ENCODE measurements at places on chromosomes 7 and 10. TPM values are rescaled to one million over a fixed set of nuclear protein-coding genes. Genes with fewer than 3 reads are reported as not detected.

LIPF gene
- polyA plus RNA-seq = not detected

INMT gene
- polyA plus RNA-seq = 6.6 TPM

PBLD gene
- 1.2 TPM for polyA plus RNA-seq

VAX1 gene
- not detected for polyA plus RNA-seq

FXYD4 gene
- not detected for polyA plus RNA-seq

GSAP gene
- polyA plus RNA-seq = 7.5 TPM

RARRES2 gene
- polyA plus RNA-seq = 7.0 TPM

GPNMB gene
- polyA plus RNA-seq = 6.8 TPM

GRB10 gene
- 8.0 TPM for polyA plus RNA-seq

SEMA3D gene
- polyA plus RNA-seq = 5.7 TPM

DNA sequence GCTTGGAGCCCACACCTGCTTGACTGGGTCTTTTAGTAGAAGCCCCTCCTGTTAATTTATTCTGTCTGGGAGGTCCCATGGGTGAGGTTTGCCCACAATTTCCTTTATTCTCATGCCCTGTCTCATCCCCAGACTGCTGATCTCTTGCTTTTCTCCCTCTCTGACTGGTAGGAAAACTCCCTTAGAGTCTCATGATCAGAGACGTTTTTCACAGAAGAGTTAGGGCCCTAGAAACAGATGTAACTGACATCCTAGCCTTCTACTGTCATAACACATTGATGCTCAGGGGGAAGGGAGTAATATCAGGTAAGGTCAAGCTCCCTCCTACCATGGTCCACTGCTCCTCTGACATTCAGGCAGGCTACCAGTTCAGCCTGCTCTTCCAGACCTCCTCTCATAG, 43.7 kb upstream of the WASL start:
- no peak for DNase-seq

DNA sequence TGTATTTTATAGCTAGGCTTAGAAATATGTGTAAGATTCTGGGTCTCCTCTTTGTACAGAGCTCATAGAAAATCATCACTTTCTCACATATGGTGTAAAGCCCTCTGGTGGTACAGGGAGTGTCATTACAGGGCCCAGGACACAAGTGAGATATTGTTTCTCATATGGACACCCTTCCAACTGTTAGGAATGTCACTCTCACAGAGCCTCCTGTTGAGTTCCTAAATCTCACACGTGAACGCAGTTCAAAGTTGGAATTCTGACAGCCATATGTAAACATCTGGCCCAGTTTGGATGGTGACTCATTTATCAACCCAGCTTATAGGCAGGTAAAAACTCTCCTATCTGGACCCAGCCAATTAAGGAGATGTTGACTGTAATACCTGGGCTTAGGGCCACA, 35.4 kb upstream of the ZNF107 start:
- DNase-seq = no peak

DNA sequence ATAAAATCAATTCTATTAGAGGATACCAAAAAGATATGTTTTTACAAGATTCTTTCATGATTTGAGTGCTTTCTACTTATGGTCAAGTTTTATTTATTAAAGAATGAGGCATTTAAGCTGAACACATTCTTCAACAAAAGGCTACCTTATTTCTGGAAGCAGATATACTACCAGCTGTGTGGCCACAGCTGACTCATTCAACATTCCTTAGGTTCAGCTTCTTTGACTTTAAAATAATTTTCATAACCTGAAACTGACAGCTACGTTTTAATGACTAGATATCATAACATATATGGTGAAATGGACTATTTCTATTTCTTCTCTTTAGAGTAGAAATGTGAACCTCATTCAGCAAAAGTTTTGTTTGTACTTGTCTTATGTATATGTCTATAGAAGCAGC, 414.2 kb upstream of the SEMA3C start:
- DNase-seq = peak; percentile 16

- DNase-seq = no peak
These were observed 73.9 kb downstream of the PCGF5 start for GRCh38 chr10:91294134-91294906.

- no peak for DNase-seq
These were observed 32.0 kb upstream of the NRG3 start for GRCh38 chr10:81843042-81843441.

DNA sequence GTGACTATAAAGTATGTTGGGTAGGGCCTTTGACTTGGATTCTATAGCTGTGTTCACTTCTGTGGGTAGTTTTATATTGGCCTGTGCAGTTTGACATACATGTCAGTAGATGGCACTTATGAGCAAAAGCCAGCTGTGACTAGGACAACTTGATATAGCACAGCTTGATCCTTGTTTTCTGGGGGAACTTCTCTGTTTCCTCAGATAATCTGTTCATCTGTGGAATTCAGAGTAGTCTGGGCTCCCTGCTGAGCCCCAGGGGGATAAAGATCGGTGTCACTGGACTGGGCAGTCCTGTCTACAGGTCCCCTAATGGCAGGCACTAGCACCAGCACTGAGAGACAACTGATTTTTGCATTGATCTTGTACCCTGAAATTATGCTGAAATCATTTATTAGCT, 25.4 kb downstream of the CYP2C9 start:
- no peak for DNase-seq

GRCh38 chr10:43053825-43054224, 23.0 kb upstream of the RET start:
- DNase-seq = no peak

DNA sequence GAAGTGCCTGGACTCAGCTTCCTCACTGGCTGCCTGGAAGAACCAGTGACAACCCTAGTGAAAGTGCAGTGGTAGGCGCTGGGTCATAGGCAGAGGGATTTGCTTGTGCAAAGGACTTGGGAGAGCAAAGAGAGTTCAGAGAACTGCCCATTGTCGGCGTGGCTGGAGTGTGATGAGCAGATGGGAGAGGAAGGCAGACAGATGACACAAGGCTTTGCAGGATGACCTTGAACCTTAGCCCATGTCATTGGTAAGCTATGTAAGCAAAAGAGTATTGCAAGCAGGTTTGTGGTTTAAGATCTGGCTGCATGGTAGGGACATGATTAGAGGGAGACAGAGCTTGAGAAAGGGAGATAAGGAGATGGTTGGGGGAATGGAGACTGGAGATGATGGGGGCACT, 35.3 kb upstream of the NOBOX start:
- DNase-seq = no peak

DNA sequence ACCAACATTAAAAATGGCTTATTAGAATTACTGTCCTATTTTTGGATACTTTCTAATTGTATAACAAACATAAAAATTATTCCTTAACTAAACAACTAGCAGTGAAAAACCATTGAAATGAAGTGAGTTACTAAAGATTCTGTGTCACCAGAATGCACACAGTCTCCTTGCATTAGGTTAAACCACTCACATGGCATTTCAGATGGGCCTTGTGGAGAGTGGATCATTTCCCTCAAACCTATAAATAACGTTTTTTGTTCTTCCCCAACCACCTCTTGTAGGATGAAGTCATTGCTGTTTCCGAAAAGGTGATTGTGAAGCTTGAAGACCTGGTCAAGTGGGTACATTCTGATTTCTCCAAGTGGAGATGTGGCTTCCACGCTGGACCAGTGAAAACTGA, 38.4 kb downstream of the ARID5B start:
- no peak for DNase-seq

GRCh38 chr7:26492816-26493215, 201.2 kb downstream of the SNX10 start:
- DNase-seq = no peak

GRCh38 chr7:69843653-69844052, 245.4 kb downstream of the AUTS2 start:
- DNase-seq = no peak

DNA sequence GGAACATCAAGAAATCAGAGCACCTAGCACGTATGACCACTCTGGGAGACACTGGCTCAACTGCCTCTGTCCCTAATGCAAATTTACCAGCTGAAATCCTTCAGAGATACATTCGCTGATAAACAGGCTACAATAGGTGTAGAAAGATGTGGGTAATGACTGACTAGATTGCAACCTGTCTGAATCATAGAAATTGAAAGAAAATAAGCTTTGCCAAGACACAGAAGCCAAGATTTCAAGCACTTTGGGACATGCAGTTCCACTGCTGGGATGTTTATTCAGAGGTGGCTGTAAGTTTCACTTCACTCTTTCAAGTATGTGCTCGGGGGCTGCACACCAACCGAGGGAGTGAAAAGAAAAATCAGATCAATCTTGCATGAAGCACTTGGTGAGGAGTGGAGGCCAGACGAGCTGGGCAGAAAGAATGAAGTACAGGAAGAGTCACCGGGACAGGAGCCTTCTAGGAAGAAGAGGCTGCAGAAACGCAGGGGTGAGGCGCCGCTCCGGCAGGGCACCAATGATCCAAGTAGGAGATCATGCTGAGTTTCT, 276.7 kb downstream of the PARD3 start:
- no peak for DNase-seq

DNA sequence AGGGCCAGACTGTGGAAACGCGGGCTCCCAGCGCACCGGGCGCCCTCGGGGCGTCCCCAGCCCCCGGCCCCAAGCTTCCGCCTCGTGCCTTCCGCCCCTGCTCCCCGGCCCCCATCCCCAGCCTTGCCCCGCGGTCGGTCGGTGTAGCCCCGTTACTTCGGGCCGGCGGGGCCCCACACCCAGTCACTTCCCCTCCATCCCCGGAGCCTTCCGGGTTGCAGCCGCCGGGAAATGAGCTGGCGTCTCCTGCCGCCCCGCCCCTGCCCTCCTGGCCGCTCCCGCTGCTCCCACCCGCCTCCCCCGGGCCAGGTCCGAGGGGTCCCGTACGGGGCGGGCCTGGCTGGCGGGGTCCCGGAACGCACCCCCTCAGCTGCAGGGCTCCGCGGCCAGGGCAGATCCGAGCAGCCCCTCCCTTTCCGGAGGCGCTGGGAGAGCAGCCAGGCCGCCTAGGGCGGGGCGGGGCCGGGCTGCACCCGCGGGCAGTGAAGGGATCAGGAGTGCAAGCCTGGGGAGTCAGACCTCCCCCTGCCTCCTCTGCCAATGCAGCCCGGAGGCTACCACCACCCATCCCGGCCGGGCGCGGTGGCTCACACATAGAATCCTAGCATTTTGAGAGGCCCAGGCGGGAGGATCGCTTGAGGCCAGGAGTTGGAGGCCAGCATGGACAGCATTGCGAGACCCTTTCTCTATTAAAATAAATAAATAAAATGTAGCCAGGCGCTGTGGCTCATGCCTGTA, 709 bp downstream of the ARPC1B start:
- no peak for DNase-seq

- no peak for DNase-seq
These were observed 2.1 kb downstream of the ADK start for GRCh38 chr10:74153123-74153522.

- no peak for DNase-seq
These were observed 20.1 kb downstream of the ASB15 start for GRCh38 chr7:123621707-123622106.

DNA sequence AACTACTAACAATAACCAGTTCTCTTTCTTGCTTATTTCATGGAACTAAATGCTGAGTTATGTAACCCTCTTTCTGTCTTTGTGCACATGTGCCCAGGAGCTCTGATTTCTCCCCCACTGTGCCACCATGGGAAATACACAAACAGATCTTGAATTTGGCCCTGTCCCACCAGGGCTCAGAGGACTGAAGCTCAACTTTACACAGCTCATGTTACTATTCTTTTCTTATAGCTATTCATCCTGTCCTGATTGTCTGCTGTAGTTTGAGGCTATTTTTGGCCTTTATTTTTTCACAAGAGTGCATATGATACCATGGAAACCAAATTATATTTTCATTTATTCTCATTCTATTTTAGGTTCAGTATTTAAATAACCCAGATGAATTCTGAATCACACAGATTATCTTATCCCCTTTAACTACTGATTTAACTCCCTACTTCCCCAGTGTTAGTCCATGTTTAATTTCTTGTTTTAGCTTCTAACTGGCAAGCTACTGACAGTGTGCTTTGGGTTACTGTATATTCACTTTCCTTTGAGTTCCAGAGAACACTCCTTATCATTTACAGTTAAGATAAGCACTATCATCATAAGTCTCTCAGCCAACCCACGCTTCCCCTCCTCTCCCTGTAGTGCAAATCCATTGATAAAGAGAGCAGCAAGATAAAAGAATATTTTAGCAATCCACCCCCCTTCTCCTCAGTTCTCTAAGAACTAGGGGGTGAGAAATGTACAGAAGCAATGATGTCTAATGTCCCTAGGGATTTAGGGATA, 71.8 kb upstream of the GSDME start:
- no peak for DNase-seq

DNA sequence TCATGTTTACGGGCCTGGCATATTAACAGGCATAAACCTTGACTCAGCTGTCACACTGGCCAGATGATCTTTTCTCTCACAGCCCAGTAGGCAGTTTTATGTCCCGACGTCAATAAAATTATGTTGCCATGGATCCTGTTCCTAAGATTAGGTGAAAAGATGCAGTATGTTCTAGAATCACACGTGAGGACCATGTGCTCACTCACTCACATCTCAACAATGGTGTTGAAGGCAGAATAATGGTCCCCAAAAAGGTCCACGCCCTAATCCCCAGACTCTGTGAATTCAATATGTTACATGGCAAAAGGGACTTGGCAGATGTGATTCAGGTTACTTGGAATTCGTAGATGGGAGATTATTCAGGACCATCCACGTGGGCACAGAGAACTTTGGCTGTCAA, 3.5 kb downstream of the DOCK1 start:
- DNase-seq = no peak

GRCh38 chr7:39464350-39465054, 101.7 kb upstream of the YAE1 start:
- DNase-seq = no peak

GRCh38 chr10:113947184-113948041, 93.0 kb downstream of the NHLRC2 start:
- DNase-seq = no peak

DNA sequence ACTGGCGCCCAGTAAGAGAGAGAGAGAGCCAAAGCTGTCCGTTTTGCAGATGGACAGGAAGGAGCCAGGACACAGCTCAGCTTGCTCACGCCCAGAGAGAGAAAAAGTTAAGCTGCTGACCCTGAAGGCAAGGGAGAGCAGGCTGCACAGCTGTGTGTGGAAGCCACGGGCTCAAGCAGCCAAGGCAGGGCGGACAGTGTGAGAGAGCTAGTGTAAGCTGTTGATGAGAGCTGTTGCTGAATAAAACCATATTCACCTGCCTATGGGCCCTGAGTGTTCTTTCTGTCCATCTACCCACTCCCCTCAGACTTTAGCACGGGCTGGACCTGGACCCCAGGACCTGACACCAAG, 5.4 kb downstream of the INMT start:
- no peak for DNase-seq

DNA sequence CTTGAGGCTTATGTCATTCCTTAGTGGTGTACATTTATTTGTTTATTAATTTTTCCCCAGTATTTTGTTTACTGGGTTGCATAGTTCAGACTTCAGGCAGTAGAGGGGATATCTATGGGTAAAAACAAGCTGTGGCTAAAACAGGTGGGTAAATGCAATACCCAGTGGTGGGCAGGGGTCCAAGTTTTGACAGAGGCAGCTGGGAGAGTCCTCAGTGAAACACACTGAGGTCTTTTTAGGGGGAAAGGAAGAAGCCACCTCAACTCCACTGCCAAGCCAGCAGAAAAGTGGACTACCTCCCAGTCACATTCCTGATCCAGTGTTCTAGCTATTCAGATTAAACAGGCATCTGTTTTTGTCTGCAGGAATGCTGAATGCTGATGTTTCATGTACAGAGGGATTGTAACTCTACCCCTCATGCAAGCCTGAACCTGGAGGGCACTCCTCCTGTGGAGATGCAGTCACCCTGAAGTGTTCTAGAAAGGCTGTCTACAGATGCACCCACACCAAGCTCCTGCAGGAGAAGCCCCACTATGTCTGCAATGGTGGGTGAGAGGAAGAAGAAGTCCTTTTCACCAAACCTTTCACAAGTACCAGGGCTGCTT, 757.8 kb downstream of the INHBA start:
- no peak for DNase-seq

All from AG04450 (cell line).